ENCODE measurements at places on chromosomes 1 and 21.

DNA sequence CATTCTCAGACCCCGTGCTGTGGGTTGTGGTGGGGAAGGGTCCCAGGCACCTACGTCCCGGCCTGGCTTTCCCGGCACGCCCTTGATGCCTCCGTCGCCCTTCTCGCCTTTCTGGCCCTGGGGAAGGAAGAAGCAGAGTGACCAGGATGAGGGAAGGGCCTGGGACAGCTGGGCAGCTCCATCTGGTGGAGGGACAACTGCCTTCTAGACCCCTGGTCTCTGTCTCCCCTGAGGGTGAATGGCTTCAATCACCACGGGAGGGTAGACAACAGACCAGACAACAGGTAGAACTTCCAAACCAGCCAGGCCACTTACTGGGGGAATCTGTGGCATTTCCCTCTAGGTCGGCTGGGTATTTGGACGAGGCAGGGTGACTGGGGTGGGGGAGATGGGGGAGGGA is 11.9 kb downstream of the COL16A1 start:
- no peak for DNase-seq

GRCh38 chr1:227791425-227792143 is 23.9 kb upstream of the PRSS38 start:
- DNase-seq = no peak

GRCh38 chr1:84936116-84936810 is 43.3 kb upstream of the LPAR3 start:
- DNase-seq = no peak

DNA sequence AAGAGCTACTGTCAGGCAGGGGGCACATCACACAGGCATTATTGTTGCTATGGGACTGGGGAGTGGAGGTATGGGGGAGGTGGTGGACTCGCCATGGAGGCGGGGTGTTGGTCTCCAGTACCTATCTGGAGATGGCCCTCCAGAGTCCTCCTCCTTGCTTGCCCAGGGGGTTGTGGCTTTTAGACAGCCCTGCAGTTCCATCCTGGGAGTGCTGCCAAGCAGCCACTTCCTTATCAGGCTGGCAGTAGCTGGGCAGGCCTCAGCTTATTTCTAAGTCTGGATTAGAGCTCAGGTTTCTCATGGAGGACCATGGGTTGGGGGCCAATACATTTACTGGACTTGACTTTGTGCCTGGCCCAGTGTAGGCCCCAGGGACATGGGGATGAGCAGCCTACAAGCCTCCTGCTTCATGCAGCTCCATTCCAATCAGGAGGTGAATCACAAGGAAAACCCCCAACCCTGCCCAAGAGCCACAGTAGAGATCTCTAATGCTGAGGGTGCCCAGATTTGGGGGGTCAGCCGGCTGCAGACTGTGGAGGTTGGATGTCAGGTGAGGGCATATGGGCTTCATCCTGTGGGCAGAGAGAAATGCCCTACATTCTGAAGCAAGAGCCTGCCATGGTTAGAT is 210.7 kb upstream of the EDN2 start:
- no peak for DNase-seq

DNA sequence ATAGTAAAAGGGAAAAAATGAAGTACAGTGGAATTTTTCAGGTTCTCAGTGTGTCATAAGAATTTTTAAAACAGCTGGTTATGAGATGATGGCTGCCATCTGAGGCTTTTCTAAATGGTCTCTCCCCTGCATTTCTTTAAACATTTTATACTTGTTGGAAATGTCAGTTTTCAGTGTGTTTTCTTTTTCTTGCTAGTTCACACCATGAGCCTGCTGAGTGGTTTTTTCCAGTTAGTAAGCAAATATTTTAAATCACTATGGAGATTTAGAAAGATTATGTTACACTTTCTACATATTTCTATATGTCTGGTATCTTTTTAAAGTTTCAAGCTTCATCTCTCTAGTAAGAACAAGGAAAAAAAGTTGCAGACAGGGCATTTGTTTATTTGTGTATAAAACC is 9.6 kb downstream of the RBM15 start:
- DNase-seq = no peak

GRCh38 chr1:93350322-93350721 is 4.6 kb downstream of the DR1 start:
- no peak for DNase-seq

GRCh38 chr1:209860293-209860881 is 32.6 kb downstream of the UTP25 start:
- DNase-seq = peak; percentile 82

- DNase-seq = no peak
Observed at GRCh38 chr1:54936791-54937190, 43.6 kb upstream of the TMEM61 start.

- no peak for DNase-seq
Observed at GRCh38 chr1:30705698-30706097, 17.7 kb downstream of the MATN1 start.

GRCh38 chr1:159991513-159991912 is 37.5 kb upstream of the SLAMF9 start:
- no peak for DNase-seq

GRCh38 chr1:51284487-51284954 is 45.8 kb downstream of the TTC39A start:
- DNase-seq = no peak

GRCh38 chr1:245158913-245159312 is 4.1 kb downstream of the KIF26B start:
- DNase-seq = no peak

GRCh38 chr1:50262436-50262835 is 153.7 kb downstream of the ELAVL4 start:
- no peak for DNase-seq

DNA sequence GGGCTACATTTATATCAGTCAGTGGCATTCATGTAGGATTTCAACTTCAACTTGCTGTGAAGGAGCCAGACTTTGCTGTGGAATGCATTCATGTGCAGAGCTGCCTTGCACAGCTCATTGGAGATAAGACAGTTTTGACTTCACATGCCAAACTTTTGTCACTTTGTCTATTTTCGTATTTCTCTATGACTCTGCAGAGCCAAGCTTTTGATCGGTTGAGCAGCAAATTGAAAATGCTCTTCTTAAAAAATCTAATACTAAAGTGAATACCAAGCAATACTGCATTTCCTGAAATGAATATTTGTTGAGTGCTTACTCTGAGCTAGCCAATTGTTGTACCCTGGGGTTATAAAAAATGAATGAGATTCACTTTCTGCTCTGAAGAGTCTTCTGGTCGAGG is 388.7 kb downstream of the ST6GALNAC3 start:
- no peak for DNase-seq

GRCh38 chr1:21198929-21199328 is 22.2 kb upstream of the EIF4G3 start:
- DNase-seq = no peak

DNA sequence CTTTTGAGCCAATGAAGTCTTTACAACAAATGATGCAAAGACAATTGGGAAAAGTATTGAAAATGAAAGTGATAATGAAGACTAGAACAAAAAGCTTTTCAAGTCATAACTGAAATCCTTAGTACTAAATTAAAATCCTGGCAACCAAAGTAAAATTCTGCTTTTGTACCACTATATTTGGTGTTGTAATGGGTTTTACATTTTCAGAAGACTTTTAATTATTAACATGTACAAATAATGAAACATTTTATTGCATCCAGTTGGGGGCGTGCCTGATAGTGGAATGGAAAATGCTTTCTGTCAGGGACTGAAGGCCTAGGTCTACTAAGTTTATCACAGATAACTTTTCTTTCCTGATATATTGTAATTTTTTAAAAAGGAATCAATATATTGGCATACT is 89.4 kb downstream of the SDCCAG8 start:
- DNase-seq = no peak

DNA sequence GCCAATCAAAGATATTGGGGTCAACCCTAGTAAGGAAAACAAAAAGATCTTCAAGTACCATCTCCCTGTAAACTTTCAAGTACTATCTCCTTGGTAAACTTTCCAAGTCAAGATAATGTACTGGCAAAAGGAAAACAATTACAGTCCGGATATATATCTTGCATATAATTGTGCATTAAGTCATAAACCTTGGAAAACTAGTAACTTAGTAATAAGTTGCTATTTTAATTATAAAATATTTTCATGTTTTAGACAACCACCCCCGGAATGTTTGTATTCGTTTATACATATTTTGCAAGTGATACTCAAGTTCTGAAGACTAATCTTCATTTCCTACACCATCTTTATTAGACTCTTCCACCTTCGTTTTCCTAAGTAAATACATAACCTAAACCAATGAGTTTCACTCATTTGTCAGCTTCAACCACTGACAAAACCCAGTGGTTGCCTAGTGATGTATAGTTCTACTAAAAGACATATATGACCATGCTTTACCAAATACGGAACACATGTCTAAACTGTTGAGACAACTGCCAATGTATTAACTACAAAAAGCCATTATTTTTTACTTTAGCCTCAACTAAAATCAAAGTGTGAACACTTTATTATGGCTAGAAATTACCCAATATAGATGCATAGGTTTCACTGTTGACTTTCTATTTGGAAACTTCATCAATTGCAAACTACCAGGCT is 1.7 kb downstream of the AKT3 start:
- no peak for DNase-seq

- no peak for DNase-seq
Observed at GRCh38 chr1:157198619-157199420, 60.6 kb upstream of the ETV3 start.

DNA sequence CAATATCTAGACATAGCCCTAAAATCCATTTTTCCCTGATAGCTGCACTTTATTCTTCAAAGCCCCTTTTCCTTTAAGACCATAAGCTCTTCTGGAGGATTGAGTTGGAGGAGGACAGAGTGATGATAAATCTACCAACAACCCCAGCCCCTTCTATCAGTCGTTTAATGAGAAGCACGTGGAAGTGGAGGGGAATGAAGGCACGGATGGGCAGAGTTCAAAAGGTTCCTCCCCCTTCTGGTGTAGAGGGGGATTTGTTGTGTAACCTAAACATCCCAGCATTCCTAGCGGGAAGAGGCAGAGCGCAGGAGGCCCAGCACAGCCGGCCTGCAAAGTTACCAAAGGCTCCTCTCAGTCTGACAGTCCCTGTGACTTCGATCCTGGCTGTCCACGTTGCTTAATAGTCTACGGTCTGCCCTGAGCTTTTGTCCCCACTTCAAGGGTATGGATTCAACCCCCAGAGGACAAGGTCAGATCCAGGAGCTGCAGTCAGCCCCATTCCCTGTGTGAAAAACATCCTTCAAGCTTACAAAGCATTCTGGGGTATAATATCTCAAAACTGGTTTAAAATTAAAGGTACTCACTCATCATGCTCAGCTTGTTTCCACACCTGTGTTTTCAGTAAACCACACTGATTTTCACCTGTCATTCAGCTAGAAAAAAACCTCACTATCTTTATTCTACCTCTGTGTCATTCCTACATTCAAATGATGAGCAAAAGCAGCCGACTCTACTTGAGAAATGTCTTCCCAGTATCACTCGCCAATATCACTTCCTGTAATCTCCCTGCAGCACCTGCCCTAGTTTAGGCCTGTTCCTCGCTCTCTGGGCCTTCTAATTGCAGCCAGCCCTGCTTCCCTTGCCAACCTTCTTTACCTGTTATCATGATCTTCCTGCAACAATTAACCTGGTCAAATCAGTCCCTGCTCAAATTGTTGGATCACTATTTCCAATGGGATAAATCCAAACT is 117.9 kb downstream of the PLPP3 start:
- no peak for DNase-seq

GRCh38 chr21:32334980-32335531 is 36.4 kb downstream of the MRAP start:
- DNase-seq = no peak

GRCh38 chr1:247360991-247361731 is 29.5 kb upstream of the ZNF496 start:
- no peak for DNase-seq

GRCh38 chr1:218660678-218661053 is 315.5 kb downstream of the TGFB2 start:
- no peak for DNase-seq

DNA sequence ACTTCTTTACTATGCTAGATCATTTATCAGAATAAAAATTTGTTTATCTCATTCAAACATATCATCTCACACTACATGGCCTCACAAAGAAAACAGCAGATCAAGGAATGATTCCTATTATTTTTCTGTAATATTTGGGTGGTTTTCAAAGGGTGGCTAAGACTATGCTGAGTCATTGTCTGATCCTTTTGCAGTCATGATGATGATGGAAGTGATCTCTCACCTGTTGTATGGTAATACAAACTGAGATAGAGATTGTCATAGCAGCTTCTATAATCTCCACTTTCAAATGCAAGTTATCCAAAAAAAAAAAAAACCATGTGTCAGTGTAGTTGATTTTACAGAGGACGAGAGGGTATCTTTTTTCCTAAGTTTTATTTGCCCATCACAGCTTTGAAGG is 37.2 kb upstream of the GBP5 start:
- DNase-seq = no peak

GRCh38 chr1:152086760-152087159 is 2.1 kb downstream of the TCHHL1 start:
- DNase-seq = no peak

DNA sequence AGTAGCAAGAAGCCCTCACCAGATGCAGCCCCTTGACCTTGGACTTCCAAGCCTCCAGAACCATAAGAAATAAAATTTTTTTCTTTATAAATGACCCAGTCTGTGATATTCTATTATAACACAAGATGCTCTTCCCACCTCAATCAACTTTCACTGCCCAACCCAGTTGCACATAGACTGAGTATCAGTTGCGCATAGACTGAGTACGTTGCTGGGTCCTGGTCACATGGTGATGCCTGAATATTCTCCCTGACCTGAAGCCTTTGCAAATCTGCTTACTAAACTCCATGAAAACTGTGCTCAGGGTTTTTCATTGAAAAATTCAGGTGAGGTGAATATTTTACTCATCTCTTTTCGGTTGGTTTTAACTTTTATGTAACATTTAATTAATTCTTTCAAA is 59.2 kb downstream of the ETS2 start:
- no peak for DNase-seq

DNA sequence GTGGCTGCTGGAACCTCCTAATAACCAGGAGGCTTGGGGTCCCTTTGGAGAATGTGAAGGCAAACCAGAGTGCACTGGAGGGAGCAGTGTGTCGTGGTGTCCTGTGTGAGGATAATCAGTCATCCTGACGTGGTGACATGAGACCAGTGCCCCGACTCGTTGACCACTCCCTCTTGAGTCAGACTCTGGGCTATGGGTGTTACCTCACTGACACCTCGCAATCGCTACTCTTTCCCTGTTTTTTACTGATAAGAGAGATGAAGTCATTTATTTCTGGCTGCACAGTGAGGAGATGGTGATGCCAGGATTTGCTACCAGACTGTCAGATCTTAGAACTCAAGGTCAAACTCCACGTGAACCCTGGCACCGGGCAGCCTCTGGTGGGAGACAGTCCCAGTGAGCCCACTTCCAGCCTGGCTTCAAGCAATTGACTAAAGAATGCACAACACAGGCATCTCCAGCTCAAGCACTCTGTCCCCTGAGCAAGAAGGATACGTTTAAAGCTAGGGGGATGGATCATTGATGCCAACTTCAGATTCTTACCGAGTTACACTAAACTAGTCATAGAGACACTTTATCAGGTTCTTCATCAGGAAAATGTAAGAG is 30.3 kb downstream of the UBASH3A start:
- no peak for DNase-seq
